ENCODE measurements at places on chromosomes 1 and 21. TPM values are rescaled to one million over a fixed set of nuclear protein-coding genes. Genes with fewer than 3 reads are reported as not detected.
A peak's percentile ranks its signal among the peaks of the same experiment; 100 is the strongest.

DNA sequence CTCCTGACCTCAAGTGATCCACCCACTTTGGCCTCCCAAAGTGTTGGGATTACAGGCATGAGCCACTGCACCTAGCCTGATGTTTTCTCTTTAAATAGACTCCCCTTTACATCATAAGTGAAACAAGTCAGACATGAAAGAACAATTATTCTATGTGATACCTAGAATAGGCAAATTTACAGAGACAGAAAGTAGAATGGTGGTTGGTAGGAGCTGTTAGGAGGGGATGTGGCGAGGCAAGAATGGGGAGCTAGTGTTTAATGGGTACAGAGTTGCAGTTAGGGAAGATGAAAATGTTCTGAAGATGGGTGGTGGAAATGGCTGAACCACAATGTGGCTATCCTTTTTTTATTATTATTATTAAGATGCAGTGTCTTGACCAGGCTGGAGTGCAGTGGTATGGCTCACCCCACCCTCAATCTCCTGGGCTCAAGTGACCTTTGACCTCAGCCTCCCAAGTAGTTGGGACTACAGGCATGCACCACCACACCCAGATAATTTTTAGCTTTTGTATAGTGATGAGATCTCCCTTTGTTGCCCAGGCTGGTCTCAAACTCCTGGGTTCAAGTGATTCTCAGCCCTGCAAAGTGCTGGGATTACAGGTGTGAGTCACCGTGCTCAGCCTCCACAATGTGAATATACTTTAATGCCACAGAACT is 28.4 kb downstream of the ELF3 start:
- DNase-seq = no peak

The RNF187 gene
- total RNA-seq = 113 TPM

DNA sequence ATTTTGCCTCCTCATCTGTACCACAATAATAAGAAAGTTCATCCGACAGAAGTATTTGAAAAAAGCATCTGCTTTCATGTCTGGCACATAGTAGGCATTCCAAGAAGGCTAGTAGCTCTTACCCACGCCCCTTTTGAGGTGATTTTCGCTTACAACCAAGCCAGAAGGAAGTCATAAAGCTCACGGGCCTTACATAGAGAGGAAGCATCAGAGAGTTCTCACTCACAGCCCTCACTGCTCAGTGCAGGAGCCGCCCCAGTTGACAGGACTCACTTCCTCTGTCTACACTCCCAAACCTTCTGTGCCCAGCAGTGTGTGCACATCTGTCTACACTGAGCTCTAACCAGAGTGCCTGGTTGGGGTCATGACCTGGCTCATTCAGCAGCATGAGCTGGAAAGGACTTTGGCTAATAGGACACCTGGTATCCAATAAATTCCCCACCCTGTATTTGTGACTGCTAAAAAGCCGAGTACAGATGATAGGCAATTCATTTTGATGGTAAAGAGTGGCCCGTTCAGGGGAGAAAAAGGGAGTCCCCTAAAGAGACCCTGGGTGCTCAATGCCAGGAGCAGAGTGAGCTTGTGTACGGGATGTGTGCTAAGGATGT is 36.8 kb upstream of the DUSP10 start:
- DNase-seq = no peak

- no peak for DNase-seq
Observed at GRCh38 chr1:236686815-236687160, 489 bp downstream of the ACTN2 start.

The STX12 gene
- 11.0 TPM for total RNA-seq

The ADORA3 gene
- not detected for total RNA-seq

The RNU1-1 gene
- 1,303 TPM for total RNA-seq

- DNase-seq = no peak
Observed at GRCh38 chr1:82152356-82153271, 351.9 kb downstream of the ADGRL2 start.

DNA sequence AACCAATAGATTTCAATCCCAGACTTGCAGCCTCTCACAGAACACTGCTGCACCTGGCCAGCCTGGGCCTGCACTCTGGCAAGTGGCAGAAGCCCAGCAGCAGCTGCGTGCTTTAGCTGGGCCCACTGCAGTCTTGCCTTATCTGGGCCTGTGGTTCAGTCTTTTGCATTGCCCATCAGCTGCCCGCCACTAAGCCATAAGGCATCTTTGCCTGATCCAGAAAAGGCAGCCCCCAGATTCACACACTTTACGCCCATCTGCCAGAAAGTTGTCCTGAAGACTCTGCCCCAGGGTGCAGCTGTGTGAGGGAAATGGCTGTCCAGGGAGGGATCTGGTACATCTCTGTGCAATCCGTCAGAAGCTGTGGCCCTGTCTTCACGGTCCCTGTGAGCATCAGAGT is 217.0 kb downstream of the DNAH14 start:
- DNase-seq = peak; percentile 7

The BARHL2 gene
- 0.15 TPM for total RNA-seq

The TP73 gene
- total RNA-seq = 2.9 TPM

GRCh38 chr1:39106801-39107327 is 80.7 kb downstream of the NDUFS5 start:
- DNase-seq = no peak

GRCh38 chr1:42128499-42128898 is 24.7 kb upstream of the GUCA2B start:
- DNase-seq = no peak

DNA sequence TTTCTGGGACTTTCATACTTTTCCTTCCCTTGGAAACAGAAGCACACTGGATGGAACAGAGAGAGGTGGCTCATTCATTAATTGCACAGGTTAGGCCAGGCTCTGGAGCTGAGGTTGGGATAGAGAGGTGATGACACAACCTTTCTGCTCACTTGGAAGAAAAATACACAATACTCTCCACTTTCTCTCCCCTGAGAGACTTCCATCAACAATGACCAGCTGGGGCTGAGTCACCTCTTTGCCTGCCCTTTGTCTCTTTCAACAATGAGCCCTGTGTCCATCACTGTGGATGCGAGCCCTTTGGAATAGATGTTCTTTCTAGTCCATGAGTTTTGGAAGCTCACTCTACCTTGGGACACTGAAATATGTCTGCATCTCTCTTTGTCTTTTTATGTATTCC is 43.1 kb downstream of the ATP2B4 start:
- DNase-seq = no peak

The HSPB7 gene
- not detected for total RNA-seq
